ENCODE measurements at places on chromosomes 3 and 15.

DNA sequence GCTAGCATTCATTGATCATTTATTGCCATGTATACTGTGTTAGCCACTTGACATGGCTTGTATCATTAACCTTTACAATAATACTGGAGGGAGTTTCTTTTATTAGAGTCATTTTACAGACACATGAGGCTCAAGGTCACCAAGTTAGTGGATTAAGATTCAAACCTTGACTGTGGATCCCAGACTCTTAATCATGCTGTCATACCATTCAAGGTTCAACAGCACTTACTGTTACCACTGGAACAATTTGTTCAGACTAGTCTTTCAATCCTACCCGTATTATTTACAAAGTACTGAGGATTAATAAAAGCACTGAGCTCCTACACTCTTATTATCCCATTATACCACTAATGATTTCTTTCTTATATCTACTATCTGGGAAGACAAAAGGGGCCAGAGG, 1.2 kb downstream of the COX17 start:
- DNase-seq = no peak

DNA sequence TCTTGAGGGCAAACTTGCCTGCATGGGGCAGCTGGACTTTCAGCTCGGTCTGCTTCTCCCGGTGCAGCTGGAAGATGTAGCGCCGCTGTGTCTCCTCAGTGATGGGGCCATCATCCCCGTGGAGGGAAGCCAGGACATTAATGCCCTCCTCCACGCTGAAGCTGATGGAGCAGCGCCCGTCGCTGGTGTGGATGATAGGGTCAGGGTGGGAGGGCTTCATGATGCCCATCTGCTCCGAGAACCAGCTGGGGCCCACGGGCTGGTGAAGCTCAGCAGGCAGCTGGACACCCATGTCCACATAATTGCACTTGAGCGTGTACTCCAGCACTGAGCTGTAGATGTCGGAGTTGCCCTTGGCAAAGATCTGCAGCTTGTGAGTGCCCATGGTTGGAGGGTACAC, 46.9 kb downstream of the KY start:
- DNase-seq = no peak

- DNase-seq = peak; percentile 89
These were observed at the start of gene CSNK1G1 for GRCh38 chr15:64355944-64356709. CSNK1G1 (minus strand) TSS chr15:64356173; CDS start chr15:64300499, 55,674 bp downstream.

GRCh38 chr3:31050296-31050695, 155.8 kb upstream of the GADL1 start:
- DNase-seq = no peak

GRCh38 chr3:51948016-51948580, 5.9 kb downstream of the PARP3 start:
- no peak for DNase-seq

DNA sequence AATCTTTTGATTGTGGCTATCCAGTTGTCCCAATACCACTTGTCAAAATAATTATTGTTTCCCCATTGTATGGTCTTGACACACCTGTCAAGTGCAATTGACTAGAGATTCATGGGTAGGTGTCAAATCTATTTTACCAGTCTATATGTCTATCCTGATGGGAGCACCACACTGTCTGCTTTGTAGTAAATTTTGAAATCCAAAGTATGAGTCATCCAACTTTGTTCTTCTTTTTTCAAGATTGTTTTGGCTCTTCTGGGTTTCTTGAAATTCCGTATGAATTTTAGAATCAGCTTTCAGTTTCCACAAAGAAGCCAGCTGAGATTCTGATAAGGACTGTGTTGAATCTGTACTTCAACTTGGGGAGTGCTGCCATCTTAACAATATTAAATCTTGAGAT, 71.9 kb downstream of the CSNK1G1 start:
- DNase-seq = no peak

DNA sequence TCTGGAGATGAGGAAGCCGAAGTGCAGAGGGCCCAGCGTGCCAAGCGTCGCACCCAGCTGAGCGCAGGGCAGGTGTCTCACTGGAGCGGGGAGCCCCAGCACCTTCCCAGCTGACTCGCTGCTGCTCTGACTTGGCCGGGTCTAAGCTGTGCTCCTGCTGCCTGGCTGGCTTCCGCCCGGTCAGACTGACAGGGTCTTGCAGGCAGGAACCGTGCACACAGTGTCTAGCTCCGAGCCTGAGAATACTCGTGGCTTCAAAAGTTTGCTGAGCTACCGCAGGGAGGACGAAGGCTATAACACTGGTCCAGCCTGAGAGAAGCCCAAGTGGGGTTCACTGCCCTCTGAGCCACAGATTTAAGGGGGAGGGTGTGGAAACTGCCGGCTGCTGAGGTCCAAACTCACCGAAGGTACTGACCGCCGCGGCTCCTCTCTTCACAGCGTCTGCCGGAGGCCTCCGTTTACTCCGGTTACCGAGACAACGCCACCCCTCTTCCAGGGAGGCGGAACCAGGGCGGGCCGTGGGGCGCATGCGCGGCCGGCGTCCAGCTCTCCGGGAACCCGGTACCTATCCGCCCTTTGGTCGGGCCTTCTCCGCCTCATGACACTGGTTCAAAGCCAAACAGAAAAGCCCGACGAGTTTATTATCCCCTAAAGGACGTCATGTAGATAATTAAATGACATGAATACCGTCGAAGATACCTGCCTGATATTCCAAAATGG, at the start of gene CFAP44:
TSS of gene CFAP44 (minus strand) at position 443 of the 720 bp plus-strand sequence. CDS start 7,829 bp downstream, outside the sequence.
- DNase-seq = no peak

DNA sequence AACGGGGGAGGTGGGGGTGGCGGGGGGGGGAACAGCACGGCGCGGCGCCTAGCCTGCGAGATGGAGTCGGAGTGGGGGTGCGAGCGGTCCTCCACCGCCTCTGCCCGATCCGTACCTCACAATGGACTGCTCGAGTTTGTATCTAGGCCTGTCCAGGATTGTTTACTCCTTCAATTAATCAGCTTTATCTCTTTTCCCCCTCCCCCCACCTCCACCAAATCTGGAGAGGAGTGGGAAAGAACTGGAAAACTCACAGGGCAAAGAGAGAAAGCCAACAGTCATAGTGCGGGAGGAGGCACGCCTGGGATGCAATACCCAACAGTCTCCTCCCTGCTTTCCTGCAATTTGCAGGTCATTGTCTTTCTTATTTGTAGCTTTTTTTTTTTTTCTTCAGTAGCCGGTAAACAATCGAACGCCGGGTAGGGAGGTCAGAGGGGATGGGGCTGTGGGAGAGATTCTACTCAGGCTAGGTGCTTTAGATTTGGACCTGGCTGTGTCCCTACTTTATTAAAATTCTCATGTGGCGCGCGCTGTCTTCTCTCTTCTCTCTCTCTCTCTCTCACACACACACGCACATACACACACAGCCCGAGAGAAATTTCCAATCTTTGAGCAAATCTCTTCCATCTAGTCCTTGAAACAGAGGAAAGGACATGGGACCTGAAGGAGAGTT, 6.9 kb upstream of the MEIS2 start:
- DNase-seq = no peak

DNA sequence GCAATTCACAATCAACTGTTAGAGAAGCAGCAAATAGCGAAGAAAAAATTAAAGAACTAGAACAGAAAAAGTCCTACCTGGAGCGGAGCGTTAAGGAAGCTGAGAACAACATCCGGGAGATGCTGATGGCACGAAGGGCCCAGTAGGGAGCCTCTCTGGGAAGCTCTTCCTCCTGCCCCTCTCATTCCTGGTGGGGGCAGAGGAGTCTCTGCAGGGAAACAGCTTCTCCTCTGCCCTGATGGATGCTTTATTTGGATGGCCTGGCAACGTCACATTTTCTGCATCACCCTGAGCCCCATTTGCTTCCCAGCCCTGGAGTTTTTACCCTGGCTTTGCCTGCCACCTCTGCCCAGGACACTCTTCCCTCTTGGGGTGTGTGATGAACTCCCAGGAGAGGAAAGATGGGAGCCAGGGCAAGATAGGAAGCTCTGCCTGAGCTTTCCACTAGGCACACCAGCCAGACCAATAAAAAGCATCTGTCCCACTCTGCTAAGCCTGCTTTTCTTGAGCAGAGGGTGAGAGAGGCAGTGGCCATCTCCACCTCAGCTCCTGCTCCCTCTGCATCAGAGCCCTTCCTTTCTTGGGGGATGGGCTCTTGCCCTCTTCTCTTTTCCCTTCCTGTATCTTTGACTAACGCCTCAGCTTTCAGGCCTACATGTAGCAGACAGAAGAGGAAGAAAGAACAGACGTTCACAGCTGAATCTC, 39.4 kb downstream of the PPARG start:
- DNase-seq = no peak

DNA sequence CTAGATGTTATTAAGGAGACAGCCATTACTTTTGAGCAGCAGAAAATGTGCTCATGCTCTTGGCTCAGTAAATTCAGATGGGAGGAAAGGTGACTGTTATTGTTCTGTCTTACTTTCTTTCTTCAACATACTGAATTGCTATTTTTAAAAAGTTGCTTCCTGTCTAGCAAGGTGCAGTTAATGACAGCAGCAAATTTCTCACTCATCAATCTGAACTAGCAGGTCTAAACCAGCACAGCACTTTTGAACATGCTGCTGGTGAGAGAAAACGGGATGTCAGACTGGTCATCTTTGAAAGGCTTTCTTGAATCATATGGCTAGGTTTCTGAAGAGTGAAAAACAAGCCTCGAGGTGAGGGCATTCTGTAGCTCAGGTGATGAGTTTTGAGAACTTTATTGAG, 384.7 kb downstream of the MFSD1 start:
- DNase-seq = no peak

GRCh38 chr3:112013058-112013783, 14.5 kb downstream of the TAGLN3 start:
- DNase-seq = peak; percentile 71

DNA sequence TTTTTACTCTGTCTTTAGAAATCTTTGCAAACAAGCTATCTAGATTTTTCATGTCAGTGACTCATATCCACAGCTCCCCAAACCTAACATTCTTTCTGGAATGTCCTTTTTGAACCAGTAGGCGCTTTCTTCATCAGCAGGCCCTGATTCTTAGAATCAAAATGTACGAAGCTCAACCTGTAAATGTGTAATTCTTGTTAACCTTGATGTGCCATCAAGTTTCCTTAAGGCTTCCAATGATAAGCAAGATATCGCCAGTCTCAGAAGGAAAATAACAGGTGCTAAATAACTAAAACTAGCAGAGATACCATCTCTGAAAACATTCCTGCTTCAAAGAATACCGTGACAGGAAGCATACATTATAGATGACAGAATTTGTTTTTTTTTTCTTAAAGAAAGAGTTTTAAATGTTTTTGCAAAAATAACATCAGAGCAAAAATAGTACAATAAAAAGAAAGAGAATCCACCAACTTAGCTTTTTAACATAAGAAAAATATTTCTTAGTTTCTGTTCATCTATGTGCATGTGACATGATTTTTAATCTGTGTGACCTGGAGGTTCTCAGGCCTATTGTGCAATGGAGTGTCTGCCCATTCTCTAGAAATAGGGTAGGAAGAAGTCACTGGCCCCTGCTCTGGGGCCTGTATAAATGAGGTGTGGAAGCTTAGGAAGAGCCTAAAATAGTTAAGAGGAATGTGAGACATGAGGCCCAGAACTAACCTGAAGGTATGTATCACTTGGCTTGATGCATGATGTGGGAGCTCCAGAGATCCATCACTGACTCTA, 14.7 kb upstream of the SECISBP2L start:
- DNase-seq = no peak

DNA sequence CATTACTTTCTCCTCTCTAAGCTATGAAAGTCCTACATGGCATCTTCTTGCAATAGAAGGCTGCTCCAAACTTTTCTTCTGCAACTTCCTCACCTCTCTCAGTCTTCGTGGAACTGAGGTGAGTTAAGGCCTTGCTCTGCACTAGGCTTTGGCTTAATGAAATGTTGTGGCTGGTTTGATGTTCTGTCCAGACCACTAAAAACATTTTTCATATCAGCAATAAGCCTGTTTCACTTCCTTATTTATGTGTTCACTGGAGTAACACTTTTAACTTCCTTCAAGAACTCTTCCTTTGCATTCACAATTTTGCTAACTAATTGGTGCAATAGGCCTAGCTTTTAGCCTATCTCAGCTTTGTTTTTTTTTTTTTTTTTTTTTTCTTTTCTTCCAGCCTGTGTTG, 335.3 kb upstream of the NECTIN3 start:
- no peak for DNase-seq

DNA sequence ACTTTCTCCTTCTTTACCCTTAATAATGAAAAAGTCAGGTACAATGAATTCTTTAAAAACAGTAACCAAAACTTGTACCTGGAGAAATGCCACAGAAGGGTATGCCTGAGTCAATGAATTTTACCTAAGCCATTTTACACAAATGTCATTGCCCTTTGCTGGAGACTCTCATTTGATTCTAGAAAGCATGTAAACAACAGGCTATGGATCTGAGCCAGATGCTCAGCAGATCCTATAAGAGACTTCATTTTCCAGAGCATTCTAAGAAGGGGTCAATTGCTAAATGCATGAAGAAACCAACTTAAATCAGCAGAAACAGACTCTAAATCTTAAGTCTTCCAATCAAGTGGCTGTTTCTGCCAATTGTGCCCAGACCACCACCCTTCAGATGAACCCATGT, 83.8 kb upstream of the GALNT15 start:
- no peak for DNase-seq

DNA sequence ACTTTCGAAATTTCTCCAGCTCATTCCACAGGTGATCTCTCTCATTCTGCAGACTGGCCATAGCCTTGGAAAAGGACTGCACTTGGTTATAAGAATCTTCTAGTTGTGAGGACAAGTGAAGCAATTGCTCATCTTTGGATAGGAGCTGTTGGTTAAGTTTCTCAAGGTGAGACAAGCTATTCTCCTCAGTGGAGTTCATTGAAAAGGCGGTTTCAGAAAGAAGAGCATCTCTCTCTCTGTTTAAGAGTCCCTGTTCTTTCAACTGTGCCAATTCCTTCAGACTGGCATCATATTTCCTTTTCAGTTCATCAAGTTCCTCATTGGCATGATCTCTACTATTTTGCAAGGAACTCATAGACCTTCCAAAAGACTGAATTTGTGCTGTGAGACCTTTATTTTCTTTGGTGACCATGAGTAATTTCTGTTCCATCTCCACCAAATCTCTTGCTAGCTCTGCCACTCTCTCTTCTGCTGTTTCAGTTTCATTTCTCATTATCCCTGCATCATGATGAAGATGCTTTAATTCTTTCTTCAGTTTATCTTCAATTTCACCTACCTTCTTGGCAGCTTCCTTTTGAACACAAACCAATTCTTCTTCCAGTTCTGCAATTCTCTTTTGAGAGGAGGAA, 30.2 kb upstream of the HCLS1 start:
- no peak for DNase-seq

GRCh38 chr3:184284696-184285095, 8.9 kb downstream of the ECE2 start:
- no peak for DNase-seq

DNA sequence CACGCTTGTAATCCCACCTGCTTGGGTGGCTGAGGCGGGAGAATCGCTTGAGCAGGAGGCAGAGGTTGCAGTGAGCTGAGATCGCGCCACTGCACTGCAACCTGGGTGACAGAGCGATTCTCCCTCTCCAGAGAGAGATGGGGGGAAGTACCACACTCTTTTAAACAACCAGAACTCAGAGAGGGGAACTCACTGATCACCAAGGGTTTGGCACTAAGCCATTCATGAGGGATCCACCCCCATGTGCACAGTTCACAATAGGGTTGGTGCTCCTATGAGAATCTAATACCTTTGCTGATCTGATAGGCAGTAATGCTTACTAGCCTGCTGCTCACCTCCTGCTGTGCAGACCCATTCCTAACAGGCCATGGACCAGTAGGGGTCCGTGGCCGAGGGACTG, 51.6 kb downstream of the QTRT2 start:
- DNase-seq = no peak
